CD4-positive, alpha-beta T cell treated with Interleukin-6 at 100 ng/mL for 8 hours (primary cell): ENCODE measurements at places on chromosomes 11 and 22.

DNA sequence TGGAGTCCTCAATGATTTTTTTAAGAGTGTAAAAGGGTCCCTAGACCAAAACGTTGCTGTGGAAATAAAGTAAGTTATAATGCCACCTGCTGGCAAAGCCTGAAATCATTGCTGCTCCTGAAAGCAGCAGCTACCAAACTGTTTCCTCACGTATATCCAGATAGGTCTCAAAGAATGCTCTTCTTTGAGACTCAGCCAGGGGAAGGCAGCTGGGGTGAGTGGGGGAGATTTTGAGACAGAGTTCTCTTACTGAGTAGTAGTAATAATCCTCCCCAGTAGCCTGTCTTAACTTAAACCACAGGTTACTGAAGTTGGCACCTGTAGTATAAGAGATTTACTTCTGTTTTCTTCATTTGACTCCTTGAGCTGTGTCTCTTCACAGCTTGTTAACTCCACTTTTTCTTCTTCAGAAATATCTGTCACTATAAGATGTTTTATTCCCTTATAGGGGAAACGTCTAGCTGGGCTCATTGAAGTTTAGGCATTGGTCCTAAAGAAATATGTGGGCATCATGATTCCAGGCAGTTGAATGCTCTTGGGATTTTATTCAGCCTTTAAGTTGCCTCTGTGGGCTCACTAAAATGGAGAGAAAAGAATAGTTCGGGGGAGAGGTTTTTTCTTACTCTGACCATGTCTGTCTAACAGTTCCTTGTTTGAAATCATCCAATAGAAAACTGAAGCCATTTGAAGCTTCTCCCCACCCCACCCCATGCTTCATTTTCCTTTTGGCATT is 77.9 kb downstream of the BTBD10 start:
- peak; percentile 18 for DNase-seq

DNA sequence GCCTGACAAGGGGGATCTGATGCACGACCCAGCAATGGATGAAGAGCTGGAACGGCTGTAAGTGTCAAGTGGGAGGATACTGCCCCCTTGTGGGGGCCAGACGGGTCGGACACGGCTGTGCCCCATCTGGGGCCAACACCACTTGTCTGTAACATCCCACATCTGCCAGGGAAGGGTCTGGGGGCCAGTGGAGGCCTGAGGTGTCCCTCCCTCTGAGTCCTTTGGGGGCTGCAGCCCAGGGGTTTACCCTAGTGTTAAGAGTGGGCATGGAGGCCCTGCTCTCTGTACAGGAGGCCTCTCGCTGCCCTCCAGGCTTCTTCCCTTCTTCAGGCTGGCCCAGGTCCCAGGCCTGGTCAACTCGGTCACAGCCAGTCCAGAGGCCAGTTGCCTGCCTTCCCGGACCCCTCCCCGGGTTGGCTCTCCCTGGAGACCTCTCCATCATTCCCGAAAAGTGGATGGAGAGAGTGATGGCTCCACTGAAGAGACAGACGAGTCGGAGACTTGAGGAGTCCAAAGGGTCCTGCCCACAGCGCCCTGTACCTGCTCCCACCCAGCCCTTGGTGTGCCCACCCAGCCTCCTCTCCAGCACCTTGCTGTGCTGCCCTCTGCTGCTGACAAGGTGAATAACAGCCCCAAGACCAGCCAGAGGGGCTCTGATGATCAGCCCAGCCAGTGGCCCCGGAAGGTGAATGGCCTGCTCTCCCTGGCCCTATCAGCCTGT is 15.4 kb downstream of the ARFGAP2 start:
- DNase-seq: peak; percentile 48

- no peak for DNase-seq
Measured at GRCh38 chr11:83691451-83691950, 405.3 kb upstream of the CCDC90B start.

- no peak for DNase-seq
Measured at GRCh38 chr22:30087611-30088010, 7.3 kb downstream of the HORMAD2 start.

DNA sequence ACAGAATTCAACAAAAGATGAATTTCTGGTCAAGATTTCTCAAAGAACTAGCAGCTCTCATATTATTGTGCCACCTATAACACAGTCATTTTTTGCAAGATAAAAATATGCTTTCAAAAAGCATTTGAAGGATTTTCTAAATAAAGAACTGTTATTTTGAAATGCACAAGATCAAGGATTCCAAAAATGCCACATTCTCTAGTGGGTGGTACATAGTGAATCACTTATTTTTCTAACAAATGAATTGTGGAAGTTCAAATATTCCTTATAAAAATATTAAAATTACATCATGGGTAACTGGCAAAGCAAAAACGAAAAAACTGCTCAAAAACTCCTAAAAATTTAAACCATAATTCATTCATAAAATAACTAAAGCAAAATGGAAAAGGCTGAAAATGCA is 2.1 kb downstream of the RNF141 start:
- DNase-seq: no peak

DNA sequence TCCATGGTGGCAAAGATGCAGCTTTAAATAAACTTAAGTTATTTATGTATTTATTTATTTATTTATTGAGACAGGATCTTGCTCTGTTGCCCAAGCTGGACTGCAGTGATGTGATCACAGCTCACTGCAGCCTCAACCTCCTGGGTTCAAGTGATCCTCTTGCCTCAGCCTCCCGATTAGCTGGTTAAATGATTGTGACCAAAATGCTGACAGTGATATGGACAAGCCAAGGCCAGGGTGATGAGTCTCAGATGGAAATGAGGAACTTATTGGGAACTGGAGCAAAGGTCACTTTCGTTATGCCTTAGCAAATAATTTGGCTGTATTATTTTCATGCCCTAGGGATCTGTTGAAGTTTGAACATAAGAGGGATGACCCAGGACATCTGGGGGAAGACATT is 9.3 kb upstream of the LRP5 start:
- no peak for DNase-seq

DNA sequence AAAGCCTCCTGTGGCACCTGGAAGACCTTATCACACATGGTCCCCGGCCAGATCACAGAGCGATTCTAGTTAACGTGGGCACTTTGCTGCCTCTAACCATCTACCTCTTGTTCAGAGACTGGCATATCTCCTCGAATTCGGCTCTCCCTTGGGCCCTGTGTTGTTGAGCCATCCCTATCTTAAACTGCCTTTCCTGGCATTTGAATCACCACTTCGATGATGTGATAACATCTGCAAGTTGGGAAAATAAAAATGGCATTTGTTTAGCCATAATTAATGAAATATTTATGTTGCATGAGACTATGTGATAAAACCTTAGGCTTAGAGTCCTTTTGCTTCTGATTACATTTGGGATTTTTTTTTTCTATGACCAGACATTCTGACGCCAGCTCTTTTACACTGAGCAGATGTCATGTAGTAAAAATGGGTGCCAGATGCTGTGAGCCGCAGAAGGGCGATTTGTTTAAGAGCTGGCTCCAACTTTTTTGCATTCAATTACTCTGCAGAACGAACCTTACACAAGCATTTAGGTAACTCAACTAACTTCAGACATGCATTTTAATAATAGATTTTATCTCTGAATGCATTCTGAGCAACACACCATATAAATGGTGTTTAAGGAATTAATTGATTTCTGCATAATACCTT is 58.5 kb upstream of the PARVA start:
- DNase-seq: no peak

DNA sequence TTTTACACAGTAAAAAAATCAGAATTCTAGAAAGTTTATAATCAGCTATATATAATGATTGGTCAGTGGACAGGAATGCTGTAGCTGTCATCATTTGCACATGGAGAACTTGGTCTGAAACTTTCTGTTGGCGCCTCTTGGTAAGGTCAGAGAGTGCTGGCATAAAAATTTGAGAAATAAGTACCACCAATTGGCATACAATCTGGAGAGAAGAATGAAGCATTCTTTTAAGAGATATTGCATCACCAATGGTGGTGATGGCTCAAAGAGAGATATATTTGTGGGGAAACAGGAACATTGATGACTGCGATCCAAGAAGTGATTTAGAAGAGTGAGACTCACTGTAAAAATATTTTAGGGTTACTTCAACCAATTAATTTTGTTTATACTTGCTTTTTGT is 19.8 kb upstream of the OOSP1 start:
- DNase-seq: no peak

- DNase-seq: no peak
Measured at GRCh38 chr11:76577226-76577920, 93.2 kb downstream of the LRRC32 start.

GRCh38 chr11:114165326-114166230 is 106.1 kb downstream of the ZBTB16 start:
- DNase-seq: no peak

GRCh38 chr11:76186776-76187279 is 19.5 kb downstream of the WNT11 start:
- no peak for DNase-seq

- no peak for DNase-seq
Measured at GRCh38 chr22:25213221-25213620, 6.2 kb upstream of the CRYBB2 start.

DNA sequence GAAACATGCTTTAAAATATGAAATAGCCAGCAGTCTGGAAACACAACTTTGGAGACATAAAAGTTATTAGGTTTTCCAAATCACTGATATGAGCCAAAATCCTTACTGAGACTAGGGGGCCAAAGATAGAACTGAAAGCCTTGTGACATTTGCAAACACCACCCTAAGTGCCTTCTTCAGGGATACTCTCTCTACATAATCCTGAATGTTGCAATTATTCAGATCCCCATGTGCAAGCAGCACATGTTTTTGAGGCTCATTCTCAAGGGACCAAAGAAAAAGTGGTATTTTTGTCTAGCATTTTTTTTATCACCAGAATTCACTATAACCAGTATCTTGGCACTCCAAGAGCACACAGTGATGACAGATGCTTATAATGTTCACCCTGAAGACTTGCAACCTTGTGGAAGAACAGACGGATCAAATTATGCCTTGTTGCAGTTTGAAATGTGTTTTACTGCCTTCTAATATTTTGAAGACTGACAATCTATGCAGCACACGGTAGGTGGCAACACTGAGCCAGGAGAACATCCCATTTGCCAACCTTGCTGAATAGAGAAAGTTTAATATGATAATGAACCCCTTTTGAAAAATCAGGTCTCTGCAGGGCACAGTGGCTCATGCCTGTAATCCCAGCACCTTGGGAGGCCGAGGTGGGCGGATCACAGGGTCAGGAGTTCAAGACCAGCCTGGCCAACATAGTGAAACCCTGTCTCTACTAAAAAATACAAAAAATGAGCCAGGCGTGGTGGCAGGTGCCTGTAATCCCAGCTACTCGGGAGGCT is 78.5 kb downstream of the PLEKHA7 start:
- DNase-seq: no peak

GRCh38 chr11:67384851-67385366 is 6.9 kb upstream of the RAD9A start:
- DNase-seq: no peak

DNA sequence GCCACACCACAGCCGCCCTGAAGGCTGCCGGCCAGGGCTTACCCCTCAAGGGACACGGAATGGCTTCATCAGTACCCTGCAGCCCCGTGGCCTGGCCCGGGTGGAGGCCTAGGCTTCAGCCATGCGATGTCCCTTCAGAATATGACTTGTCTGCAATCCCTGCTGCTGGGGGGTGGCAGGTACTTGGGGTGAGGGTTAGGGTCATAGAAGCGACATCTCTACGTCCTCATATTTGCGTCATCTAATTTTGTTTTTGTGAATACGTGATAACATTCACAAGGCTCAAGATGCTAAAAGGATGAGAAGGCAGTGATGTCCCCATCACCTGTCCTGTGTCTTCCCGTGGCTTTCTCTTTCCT is 6.4 kb downstream of the CCND1 start:
- DNase-seq: no peak

- DNase-seq: no peak
Measured at GRCh38 chr11:73306069-73306841, 1.8 kb upstream of the ARHGEF17 start.

DNA sequence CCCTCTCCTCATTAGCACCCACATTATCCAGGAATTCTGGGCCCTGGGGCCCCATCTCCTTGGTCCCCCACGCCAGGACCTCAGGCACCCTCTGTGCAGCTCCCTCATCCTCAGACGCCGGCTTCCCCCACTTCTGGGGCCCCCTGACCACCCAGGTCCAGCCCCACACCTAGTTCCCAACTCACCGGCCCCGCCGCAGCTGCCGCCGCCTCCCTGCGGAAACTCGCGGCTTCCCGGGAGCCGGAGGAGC is at the start of gene PCSK7:
TSS of gene PCSK7 (minus strand) at position 232 of the 250 bp plus-strand sequence. CDS start 2,229 bp downstream, outside the sequence.
- DNase-seq: no peak

DNA sequence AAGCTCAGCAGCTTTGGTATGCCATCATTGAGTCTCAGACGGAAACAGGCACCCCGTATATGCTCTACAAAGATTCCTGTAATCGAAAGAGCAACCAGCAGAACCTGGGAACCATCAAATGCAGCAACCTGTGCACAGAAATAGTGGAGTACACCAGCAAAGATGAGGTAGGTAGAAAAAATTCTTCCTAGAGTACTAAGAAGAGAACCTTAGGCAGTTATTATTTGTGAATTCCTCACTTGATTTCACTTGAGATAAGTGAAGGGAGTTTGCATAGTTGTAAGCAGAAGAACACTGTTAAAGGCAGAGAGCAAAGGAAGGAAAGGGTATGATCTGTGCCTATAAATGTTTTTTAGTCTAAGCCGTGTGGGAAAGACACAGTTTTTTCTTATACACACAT is 28.6 kb downstream of the RRM1 start:
- no peak for DNase-seq

DNA sequence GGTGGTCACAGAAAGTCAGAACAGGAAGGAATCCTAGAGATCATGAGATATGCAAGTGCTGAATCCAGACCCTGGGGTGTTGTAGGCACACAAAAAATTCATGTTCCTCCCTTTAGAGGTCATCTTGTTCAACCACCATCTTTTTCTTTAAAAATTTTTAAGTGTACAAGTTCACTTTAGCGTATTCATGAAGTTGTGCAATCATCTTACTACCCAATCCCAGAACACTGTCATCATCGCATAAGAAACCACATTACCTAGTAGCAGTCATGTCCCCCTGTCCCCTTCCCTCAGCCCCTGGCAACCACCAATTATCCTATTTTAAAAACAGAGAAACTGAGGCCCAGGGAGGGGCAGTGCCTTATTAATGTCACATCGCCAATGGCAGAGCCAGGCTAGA is 20.3 kb upstream of the WNT11 start:
- DNase-seq: no peak

GRCh38 chr11:9527481-9528135 is 45.9 kb upstream of the WEE1 start:
- DNase-seq: no peak

- no peak for DNase-seq
Measured at GRCh38 chr11:4068962-4069361, 25.6 kb upstream of the RRM1 start.

- no peak for DNase-seq
Measured at GRCh38 chr11:9396752-9397151, 12.3 kb downstream of the IPO7 start.

DNA sequence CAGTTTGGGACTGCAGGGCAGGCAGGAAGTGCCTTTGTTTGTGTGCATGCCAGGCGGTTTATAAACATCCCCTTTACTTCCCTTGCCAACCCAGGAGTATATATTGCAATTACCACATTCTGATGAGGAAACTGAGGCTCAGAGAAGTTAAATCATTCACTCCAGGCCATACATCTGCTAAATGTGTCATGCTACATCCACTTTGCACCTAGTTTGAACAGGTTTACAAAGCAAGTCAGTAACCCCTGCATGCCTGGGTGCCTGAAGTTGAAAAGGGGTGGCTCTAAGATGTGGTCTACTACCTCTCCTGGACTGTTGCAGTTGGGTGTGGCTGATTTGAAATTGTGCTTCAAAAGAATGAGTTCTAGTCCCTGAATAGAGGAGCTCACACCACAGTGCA is 23.6 kb downstream of the FLI1 start:
- no peak for DNase-seq
